Activated CD8-positive, alpha-beta memory T cell treated with anti-CD3 and anti-CD28 coated beads for 1 hour (primary cell): ENCODE measurements at places on chromosomes 12 and 14.
A peak's percentile ranks its signal among the peaks of the same experiment; 100 is the strongest.

DNA sequence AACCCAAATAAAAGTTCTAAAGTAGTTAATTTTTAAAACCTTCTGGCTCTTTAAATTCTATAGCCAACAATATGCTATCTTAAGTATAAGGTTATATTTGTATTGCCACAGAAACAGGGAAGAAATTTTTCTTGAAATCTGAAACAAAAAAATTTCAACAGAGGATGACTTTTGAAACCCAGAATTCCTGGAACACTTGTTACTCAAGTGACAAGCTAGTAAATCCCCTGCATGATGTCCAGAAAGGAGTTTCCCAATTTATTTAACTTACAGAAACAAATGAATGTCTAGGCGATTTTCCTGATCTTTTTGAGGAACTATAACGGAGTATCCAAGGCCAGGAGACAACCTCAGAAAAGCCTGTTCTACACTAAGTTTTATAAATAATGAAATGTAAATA is 69.6 kb downstream of the SLC41A2 start:
- DNase-seq: no peak

DNA sequence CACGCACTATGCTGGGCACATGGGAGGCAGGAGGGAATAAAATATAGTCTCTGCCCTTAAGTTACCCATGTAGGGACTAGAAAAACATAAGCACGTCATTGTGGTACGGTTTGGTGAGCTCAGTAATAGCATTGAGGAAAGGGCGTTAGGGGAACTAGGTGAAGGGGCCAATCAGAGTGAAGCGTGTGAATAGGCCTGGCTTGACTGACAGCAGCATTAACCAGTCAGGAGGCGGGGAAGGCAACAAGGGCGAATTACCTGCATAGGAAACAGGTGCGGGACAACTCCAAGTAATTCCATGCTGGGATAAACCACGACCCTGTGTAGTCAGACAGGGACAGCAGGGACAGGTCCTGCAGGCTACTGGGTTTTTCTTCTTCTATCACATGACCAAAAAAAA is 107.7 kb downstream of the UNC79 start:
- no peak for DNase-seq

- no peak for DNase-seq
Observed at GRCh38 chr12:76270657-76271358, 77.4 kb downstream of the BBS10 start.

DNA sequence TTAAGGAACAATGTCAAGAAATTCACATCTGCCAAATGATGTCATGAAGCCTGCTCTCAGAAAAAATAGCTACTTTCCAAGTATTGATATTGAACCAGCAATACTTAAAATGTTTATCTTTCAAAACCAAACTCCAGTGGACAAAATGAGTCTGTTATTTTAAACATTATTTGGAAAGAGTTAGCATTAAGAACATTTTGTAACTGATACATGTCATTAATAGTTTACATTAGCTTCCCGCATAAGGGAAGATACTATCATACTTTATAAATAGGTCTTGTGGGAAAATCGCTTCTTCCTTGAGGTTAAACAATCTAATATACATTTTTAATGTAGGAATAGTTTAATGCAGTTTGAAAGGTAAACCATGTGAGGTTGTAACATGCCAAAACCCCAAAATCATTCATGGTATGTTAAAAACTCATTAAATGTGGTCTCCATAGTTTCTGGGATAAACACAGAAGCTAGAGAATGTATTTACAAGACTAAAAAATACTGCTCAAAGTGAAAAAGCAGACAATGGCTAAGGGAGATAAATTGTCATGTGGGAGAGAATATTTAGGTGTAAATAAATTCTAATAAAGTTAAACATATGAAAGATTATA is 73.4 kb upstream of the ATP2B1 start:
- no peak for DNase-seq

- no peak for DNase-seq
Observed at GRCh38 chr14:65351493-65352194, 60.9 kb upstream of the FUT8 start.

- no peak for DNase-seq
Observed at GRCh38 chr14:76181546-76181945, 29.8 kb downstream of the GPATCH2L start.

DNA sequence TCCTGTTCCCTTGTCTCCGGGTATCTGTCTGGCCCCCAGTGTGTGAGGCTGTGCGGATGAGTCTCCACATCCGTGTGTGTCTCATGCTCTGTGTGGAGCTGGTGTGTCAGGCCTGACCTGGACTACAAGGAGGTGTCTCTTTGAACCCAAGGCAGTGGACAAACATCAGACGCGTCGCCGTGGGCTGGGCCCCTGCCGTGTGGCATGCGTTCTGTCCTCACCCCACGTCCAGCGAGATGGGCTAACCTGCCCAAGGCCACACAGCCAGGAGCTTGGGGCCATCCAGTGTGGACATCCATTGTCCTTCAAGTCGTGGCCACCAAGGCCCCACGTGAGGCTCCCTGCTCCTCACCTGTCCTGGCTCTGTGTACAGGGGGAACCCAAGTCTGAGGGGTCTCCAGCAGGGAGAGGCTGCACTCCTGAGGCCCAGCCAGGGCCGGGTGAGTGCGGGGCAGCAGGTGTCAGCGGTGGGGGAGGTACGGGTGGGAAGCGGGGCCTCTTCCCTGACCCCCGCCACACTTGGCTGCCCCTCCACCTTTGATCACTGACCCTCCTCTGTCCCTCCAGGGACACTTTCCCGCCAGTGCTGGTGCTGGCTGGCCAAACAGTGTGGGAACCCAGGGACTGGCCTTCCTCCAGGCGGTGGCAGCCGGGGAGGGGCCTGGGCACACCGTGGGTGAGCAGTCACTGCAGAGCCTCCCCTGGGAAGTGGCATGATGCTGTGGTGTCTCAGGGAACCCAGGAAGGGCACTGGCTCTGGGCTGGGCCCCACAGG is 48.5 kb downstream of the CYP46A1 start:
- no peak for DNase-seq

DNA sequence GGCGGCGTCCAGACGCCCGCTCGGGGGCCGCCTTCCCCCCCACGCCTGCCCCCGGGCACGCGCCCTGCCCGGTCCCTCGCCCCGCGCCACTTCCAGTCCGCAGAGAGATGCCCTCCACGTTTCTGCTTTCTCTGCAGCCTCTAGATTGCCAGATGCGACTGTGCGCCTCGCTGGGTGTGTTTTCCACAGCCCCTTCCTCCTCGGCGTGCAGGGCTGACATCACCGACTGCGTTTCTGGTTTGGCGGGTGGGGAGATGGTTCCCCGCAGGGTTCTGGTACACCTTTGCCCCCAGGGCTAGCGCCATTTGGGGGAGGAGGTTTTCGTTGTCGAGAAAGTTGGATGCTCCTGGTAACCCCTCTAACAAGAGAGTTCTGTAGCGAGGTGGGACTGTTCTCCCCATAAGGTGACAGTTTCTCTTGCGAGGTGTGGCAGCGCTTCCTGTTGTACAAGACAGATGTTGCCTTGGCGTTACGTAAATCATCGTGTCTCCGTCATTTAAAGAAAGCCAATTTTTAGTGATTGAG is 1.5 kb downstream of the CALM1 start:
- DNase-seq: peak; percentile 34

DNA sequence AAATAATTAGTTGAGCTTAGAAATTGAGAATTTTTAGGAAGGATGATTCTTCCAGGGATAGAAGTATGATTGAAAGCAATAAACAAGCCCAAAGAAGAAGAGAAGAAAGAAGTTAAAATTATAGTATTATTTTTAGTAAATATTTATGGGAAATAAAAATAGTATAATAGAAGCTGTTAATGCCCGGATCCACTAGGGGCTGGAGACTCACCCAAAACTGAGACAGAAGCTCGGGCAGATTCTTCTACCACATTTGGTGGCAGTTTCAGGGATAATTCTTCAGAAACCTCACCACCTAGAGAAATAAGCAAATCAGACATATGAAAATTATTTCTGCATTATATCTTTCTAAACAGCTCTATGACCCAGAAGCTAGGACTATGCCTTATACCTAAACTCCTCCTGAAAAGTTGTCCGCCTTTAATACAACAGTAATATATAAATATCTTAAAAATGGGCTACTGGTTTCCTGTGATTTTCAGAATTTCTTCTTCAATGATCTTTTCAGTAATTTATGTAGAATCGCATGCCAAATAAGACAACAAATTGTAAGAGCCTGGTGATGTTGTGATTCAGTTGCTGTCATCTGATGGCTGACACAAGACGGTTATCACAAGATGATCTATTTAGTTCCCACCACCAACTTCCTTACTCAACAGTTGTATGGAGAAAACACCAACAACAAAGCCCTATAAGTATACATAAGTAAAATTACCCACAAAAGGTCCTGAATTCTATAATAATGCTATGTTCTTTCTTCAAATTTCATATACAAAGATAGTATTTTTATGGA is 35.6 kb downstream of the A2M start:
- no peak for DNase-seq

DNA sequence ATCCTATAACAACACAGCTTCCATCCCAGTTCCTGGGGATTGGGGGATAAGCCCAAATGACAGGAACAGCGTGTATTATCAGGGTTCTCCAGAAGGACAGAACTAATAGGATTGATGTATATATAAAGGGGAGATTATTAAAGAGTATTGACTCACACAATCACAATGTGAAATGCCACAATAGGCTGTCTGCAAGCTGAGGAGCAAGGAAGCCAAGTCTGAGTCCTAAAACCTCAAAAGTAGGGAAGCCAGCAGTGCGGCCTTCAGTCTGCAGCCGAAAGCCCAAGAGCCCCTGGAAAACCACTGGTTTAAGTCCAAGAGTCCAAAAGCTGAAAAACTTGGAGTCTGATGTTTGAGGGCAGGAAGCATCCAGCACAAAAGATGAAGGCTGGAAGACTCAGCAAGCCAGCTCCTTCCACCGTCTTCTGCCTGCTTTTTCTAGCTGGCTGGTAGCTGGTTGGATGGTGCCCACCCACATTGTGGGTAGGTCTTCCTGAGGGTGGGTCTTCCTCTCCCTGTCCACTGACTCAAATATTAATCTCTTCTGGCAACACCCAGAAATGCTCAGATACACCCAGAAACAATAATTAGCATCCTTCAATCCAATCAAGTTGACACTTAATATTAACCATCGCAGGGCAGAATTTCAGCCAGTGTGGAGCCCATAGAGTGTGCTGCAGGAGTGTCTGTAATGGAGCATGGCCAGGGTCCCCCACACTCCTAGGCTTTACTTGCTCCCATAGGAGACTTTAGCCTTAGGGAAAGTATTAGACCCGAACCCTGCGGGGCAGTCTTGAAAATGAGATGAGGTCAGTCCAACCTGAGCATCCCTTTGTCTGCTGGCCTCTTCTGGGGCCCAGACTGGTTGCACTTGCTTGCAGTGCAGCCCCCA is 111.1 kb downstream of the SINHCAF start:
- DNase-seq: no peak

- DNase-seq: no peak
Observed at GRCh38 chr12:31745242-31745641, 16.4 kb upstream of the AMN1 start.

DNA sequence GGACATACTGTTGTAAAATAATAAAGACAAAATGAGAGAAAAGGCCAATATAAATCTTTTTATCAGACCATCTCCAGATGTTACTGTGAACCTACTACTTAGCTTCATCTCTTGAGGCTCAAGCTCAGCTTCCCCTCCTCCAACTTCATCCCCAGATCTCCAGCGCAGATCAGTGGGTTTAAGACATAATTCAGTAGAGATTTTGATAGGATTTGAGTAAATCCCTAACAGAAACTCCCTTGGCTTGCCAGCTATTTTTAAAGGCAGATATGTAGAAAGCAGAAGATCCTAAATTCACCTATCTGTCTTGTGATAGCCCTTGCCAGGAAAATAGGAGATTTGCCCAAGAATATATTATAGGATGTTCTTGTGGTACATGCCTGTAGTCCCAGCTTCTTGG is 236.7 kb downstream of the FBXL14 start:
- DNase-seq: no peak

- DNase-seq: no peak
Observed at GRCh38 chr14:62691647-62692489, 353.4 kb downstream of the KCNH5 start.
